ENCODE measurements at places on chromosomes 5 and 9.

GRCh38 chr9:128412120-128412790 is 8.4 kb upstream of the CERCAM start:
- DNase-seq: no peak

DNA sequence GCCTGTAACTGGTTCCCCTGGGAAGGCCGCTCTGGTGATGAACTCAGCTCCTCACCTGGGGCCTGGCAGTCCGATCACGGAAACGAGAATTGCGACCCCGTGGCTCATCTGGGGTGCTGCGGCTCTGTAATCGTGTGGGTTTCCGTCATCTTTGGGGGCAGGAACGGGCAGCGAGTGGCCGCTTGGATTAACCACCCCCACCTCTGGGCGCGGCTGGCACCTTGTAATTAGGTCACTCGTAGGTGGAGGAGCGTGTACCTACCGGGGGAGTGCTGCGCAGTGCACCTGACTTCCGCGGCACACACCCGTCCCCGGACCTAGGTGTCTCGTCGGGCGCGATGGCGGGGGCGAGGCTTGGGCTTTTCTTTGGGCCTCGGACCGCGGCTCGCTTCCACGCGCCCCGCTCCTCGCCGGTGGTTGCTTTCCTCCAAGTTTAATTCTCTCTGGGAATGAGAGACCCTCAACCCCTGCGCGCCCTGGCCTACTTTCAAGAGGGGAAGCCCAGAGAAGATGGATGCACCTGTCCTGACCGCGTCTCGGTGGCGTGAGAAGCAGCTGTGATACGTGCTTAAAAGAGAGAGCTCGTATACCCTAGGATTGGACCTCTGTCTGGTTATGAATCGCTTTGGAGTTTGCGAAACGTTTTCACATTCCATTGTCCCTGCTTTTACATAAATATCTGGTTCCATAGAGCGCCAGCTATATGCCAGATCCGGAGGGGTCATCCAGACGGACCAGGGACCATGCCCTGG is 744 bp upstream of the PPP2CA start:
- peak; percentile 96 for DNase-seq

DNA sequence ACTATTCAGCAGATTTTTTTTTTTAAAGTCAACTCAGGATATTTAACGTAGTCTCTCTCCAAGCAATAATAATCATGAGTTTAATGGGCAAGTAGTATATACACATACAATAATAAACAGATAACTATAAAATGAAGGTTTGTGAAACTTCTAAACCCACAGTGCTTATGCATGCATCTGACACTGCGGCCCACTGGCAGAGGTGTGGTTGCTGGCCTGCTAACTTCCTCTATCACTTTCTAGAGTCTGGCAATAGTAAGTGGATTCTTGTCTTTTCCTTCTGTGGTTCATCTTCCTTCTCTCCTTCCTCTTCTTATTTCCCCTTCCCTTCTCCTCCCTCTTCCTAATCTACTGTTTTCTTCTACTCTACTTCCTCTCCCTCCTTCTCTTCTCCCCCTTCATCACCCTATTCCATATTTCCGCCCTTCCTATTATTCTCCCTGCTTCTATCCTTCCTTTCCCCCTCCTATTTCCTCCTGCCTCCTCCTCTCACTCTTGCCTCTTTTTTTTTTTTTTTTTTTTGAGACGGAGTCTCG is 18.6 kb upstream of the AGXT2 start:
- no peak for DNase-seq

DNA sequence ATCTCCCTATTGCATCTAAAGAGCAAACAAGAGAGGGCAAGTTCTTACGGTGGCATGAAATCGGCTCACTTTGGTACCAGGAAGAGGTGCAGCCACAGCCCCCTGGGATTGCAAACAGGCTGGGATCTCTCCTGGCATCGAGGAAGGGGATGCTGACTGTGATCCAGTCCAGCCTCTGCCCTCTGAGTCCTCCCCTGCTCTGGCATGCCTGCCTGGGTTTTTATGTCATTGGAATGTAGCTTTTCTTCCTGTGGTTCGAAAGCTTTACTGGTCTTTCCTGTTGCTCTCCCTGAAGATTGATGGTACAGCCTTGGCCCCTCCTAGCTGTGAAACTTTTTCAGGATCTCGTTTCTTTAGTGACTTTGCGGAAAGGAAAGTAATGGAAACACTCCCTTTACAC is 6.6 kb downstream of the SLC46A2 start:
- no peak for DNase-seq

DNA sequence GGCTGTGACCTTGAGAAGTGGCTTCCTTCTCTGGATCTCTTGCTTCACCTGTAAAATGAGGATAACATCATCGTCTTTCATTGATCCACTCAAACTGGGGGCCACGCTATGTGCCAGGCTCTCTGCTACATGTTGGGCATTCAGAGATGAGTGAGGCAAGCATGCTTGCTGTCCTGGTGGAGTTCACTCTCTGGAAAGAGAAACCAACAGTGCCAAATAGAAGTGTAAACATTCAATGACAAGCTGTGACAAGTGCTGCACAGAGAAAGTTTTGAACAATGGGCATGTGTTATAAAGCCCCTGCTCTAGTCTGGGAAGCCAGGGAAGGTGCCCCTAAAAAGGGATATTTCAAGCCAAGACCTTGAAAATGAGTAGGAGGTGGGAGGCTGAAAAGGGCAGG is 50.9 kb upstream of the AFAP1L1 start:
- DNase-seq: no peak

- DNase-seq: no peak
These were observed 153.5 kb downstream of the TTLL11 start for GRCh38 chr9:121939643-121940042.

Measured in right kidney (tissue), 9 donors.